ENCODE measurements at places on chromosomes 2 and 18. TPM values are rescaled to one million over a fixed set of nuclear protein-coding genes. Genes with fewer than 3 reads are reported as not detected.

The RNU2-63P gene
- not detected for total RNA-seq

- no peak for DNase-seq
Measured at GRCh38 chr18:35180455-35180854, 60.4 kb upstream of the ZNF397 start.

DNA sequence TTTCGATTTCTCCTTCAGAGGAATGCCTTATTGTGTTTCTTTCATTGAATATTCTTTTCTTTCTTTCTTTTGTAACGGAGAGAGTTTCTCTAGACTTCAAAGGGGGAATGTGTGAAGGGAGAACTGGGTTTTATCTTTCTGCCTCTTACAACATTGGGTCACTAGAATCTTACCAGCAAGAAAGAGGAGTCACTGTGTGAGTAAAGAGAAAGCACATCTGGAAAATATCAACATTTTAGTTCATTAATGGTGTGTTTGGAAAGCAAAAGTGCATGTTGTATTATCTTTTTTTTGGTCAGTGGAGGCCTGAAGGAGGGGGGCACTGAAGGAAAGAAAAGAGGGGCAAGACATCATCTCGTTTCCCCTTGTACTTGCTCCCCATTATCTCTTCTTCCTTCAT, 86.6 kb upstream of the THOC1 start:
- DNase-seq, result no peak

DNA sequence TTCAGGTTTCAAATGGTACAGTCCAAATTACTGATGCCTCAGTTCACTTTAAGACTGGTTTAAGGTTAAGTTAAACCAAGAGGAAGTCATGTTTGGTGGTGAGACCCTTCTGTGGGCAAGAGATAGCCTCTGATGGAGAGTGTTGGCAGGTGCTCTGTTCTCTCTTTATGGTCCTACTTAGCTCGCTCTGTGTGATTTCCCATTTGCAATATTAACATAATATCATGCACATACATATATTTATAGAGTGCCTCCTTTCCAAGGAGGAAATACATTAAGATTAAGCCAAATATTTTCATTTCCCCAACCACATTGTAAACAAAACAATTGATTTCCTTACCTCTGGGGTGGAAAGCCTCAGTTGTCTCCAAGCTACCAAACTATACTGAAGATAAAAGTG, 222.4 kb downstream of the PIK3C3 start:
- DNase-seq, result no peak
